ENCODE measurements at places on chromosomes 11 and 22.

DNA sequence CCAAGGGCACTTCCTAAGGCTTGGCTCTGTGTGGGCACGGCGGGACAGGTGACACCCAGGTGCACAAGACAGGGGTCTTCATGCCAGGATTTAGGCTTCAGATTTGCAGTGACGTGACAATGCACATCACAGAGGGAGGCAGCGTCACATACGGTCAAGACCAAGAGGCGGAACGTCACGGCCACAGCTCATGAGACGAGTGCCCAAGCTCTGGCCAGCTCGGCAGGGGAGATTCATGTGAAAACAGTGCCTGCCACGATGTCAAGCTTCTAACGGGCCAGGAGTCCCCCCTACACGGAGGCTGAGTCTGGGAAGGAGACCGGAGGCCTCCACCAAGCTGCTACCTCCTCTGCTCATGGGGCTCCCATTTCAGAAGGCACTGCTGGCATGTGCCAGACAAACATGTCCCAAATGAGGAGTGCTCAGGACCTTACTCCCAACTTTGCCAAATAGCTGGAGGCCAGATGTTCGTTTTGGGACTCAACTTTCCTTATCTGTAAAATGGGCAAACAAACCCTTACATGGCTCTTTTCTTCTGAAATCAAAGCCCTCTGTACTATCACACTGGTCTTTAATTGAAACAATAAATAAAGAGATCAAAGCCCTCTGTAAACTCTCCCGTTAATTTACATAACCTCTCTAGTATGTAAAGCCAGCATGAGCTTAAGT lies 16.6 kb downstream of the VPS37C start:
- DNase-seq = no peak

DNA sequence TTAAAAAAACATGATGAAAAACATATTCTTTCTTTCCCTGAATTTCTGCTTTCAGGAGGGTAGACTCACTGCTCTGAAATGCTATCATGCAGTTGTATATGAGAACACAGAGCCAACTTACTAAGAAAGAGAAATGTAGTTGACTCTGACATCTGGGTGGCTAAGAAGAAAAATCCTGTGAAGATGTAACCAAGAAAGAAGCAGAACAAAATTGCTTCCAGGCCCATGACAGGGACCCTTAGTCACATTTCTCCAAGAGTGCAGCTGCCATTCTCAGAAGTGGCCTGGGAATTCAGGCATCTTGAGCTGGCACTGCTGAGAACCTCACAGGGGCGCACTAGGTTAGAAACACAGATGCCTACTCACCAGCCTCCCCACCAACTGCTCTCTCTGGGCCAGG lies 73.6 kb downstream of the RPL27A start:
- no peak for DNase-seq

DNA sequence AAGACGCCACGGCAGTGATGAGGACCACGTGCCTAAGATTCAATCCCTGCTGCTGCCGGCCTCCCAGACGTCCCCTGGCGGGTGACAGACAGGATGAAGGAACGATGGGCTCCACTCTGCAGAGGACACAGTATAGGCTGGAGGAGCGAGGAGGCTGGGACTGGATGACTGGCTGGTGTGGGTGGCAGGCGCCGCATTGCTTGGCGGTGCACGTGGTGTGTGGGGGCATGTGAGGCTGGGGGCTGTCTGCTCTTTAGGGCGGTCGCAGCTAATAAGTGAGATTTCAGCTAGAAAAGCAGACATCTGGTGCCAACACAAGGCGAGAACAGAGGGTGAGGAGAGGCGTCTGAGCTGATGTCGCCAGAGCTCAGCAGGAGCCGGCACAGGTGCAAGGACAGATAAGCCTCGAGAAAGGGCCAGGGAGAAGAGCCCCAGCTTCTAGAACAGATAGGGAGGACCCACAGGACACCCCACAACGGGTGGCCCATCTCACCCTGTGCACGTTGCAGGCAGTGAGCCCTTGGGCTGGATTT lies 33.2 kb downstream of the TSPAN4 start:
- DNase-seq = no peak

DNA sequence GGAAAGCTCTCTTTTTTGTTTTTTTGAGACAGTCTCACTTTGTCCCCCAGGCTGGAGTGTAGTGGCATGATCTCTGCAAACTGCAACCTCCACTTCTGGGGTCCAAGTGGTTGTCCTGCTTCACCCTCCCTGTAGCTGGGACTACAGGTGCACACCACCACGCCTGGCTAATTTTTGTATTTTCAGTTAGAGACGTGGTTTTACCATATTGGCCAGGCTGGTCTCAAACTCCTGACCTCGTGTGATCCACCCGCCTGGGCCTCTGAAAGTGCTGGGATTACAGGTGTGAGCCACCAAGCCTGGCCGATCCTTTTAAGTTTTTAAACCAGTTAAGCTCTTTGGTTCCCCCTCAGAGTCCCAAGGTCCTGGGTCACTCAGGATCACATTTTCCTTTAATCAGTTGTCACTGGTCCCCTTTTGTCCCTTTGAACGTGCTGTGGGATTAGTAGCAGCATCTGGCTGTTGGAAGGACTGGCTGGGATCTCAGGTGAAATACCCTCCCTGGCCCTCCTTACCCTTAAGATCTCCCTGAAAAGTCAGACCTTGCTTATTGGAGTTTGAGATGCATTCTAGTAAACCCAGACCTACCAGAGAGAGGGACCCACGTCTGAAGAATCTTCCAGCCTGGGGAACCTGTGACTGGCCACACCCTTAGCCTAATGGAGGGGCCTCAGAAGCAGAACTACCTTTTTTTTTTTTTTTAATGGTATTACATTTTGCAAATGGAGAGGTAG lies 8.1 kb downstream of the MALAT1 start:
- DNase-seq = no peak

DNA sequence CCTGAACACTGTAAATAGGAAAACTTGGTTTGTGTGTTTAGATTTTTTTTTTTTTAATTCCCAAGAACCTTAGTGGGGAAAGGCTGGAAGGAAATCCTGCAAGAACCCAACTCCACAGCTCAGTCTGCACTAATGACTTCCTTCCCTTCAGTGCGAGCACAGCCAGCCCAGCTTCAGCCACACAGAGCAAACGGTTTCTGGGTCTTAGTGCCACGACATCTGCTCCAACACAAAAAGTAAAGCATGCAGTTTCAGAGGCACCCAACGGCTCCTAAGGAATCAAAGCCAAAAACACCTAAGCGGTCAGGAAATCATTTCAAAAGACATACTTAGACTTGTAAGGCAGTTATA lies 236.1 kb downstream of the TTC28 start:
- no peak for DNase-seq

DNA sequence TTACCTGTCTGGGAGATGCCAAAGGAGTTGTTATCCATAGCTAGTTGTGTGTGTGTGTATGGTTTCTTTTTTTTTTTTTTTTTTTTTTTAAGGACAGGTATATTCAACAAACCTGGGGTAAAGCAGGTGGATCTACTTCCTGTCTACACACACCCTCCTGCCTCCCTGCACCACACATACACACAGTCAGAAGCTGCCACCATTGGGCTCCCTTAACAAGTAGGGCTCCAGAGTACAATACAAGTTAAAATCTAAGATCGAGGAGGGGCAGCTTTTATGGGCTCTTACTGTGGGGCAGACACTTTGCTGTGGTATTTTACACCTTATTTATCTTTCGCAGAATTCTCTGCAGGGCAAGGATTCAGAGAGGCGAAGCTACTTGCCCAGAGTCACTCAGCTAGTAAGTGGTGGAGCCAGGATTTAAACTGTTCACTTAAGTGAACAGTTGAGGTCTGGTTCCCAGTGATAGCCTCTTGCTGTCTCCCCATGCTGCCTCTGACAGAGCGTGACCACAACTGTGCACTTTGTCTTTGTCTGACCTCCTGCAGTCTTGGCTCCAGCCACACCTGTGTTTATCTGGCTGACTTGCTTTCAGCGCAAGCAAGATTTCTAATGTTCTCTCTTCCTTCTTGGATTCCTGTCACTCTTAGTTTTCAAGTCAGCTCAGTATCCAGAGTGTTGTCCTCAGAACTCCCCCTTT lies 135.0 kb downstream of the CSNK2A3 start:
- no peak for DNase-seq

- no peak for DNase-seq
Measured at GRCh38 chr11:16136792-16137390, 219.5 kb downstream of the SOX6 start.

DNA sequence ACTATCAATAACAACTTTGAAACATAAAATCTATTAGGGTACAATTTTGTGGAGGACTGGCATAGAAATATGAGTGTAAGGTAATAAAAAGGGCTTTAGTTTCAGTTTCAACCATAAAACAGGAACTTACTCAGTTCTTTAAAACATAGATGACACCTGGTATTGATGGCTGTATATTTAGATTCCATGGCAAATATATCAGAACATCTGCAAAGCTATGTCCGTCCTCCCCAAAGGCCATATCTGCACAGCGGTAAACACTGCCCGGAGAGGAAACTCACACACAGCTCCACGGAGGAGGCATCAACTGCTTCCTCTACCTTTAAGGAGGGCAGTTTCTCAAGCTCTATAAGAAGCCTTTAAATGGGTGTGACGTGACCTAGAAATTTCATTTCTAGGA lies 993.3 kb downstream of the BRD1 start:
- DNase-seq = no peak

DNA sequence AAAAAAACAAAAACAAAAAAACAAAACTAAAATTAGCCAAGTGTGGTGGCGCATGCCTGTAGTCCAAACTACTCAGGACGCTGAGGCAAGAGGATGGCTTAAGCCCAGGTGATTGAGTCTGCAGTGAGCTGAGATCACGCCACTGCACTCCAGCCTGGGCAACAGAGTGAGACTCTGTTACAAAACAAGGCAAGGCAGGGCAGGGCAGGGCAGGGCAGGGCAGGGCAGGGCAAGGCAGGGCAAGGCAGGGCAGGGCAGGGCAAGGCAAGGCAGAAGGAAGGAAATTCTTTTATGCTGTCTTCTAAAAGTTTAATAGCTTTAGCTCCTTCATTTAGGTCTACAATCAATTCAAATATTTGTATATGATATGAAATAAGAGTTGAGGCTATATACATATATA lies 50.1 kb upstream of the RASSF10 start:
- DNase-seq = no peak

GRCh38 chr11:114169321-114169749 lies 109.8 kb downstream of the ZBTB16 start:
- no peak for DNase-seq

DNA sequence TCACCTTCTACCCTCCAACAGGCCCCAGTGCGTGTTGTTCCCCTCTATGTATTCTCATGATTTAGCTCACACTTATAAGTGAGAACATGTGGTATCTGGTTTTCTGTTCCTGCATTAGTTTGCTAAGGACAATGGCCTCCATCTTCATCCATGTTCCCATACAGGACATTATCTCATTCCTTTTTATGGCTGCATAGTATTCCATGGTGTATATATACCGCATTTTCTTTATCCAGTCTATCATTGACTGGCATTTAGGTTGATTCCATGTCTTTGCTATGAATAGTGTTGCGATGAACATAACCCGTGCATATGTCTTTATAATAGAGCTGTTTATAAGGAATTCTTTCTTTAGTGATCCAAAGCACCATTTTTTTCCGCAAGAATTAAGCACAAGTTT lies 28.5 kb upstream of the TLCD5 start:
- DNase-seq = no peak

GRCh38 chr22:29476116-29476515 lies 3.9 kb upstream of the NEFH start:
- DNase-seq = no peak

GRCh38 chr22:37371491-37371890 lies 55.8 kb downstream of the ELFN2 start:
- DNase-seq = no peak

DNA sequence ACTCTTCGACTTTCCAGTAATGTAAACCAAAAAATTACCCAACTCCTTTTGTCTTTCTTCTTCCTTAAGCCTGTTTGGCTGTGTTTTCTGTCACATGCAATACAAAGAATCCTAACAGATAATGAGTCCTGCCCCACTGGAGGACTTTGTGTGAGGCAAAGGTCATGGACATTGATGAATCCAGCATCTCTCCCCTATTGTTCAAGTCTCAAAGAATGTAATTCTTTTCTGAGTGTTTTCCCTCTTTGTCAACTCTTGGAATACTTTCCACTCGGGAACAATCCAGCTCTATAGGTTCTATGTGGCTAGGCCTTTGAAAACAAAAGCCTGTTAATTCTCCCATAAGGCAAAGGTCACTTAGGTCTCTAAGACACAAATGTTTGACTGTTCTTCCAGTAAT lies 100.7 kb downstream of the FAR1 start:
- no peak for DNase-seq

DNA sequence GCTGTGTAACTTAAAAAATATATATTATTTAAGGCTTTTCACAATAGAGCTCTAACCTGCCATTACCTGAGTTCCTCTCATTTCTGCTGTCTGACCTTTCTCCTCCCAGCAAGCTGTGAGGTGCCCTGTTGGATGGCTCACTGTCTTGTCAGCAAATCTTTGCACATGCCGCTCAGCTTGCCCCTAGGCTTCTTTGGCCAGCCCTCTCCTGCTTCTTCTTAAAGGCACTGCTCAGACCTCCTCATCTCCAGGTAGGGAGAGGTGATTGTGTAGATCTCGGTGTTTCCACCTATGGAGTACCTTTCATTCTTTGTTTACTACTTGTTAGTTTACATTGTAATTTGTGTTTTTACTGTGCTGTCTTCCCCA lies 96.5 kb downstream of the EXT2 start:
- DNase-seq = no peak

Measured in effector CD4-positive, alpha-beta T cell (primary cell).